ENCODE measurements at places on chromosomes 7 and 10. TPM values are rescaled to one million over a fixed set of nuclear protein-coding genes. Genes with fewer than 3 reads are reported as not detected.

GRCh38 chr7:30843741-30844482 is 67.7 kb upstream of the AQP1 start:
- DNase-seq, result no peak

- no peak for DNase-seq
Measured at GRCh38 chr7:16881844-16882243, at the start of gene AGR3. TSS of gene AGR3 (minus strand) at chr7:16881983. CDS start at chr7:16878618, 3,365 bp downstream.

GRCh38 chr7:131602304-131602993 is 46.0 kb upstream of the PODXL start:
- peak; percentile 41 for DNase-seq

Gene UBE3C
- 76.3 TPM for polyA plus RNA-seq

Gene SPDYE16
- polyA plus RNA-seq, result not detected

DNA sequence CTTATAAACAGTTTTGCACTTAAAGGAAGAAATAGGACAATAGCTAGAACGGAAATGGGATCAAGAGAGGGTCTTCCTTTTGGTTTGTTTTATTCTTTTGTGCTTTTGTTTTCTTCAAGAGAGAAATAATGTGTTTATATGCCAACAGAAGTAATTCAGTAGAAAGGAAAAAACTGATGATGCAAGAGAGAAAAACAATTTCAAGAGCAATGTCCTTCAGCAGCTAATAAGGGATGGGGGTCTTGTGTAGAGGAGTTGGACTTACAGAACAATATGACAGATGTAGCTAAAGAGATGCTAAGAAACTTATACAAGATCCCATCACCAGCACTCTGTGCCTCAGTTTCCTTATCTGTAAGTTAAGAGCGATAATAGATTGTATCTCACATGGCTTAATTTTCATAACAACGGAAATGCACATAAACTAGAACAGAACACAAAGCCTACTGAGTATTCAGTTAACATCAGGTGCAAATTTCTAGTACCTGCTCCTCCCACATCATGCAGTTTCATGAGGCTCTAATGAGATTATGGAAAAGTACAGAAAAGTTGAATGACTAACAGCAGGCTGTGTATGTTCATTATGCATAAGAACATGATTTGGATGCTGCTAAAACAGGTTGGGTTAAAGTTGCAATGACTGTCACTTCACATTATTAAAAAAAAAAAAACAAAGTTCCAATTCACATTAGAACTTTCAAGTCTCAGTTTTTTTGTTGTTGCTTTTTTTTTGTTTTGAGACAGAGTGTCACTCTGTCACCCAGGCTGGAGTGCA is 17.2 kb downstream of the HERPUD2 start:
- DNase-seq, result no peak

DNA sequence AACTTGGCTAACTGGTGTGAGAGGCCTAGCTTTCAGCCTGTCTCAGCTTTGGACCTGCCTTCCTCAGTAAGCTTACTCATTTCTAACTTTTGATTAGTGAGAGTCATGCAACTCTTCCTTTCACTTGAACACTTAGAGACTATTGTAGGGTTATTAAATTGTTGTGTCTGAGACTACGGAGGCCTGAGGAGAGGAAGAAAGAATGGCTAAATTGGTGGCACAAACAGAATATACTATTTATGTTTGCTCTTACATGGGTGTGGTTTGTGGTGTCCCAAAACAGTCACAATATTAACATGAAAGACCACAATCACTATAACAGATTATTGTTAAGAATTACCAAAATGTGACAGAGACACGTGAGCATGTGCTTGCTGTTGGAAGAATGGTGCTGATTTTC is 82.1 kb downstream of the TRIM24 start:
- DNase-seq, result no peak

DNA sequence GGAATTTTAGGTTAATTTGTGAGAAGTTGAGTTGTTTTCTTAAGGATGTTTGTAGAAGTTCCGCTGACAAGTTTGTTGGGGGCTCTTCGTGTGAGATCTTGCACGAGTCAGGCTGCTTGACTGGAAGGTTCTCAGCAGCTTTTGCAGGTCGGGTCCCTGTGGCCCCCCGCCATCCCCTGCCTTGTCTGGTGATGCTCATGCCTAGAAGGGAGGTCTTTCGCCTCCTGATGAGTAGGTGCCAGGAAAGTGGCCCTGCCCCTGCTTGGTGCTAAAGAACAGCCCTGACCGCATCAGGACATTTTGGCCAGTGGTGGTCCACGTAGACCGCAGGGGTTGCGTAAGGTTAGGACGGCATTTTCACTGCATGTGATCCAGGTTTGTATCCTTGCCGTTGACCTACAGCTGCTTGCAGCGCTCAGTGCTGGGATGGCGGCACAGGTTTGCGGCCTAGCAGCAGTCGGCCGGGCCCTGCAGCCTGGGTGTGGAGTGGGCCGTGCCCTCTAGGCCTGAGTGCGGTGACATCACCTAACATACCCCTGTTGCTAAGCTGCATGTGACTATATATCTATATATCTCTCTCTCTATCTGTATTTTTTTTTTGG is 62.4 kb downstream of the DNAJB6 start:
- DNase-seq, result no peak

DNA sequence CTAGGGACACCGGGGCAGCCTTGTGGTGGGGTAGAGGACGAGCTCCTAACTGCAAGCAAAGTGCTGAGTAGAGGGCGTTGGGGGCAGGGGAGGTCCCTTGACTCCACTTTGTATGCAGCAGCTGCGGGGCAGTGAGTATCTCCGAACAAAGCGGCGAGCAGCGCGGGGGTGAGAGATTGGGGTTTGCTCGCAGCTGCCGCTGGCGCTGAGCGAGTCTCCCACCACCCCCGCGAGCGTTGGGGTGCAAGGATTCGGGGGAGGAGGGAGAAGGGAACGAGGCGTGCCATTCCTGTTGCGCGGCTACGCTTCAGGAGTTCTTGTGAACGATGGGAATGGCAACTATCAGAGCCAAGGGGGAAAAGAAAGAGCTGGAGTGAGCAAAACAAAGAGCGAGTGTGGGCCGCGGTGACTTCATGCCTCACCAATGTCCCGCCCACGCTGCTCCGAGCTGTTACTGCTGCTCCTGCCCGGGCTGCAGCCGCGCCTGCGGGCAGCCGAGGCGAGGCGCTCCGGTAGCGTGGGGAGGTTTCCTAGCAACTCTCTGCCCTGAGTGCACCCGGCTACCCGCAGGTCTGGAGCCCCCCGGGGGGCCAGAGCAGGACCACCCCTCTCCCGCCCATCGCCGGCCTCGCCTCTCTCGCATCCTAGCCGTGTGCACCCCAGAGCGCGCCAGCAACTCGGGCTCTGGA is at the start of gene ITGB8:
ITGB8 (plus strand) TSS at position 662 of the 689 bp plus-strand sequence. CDS start 907 bp downstream, outside the sequence.
- peak; percentile 90 for DNase-seq

- DNase-seq, result no peak
Measured at GRCh38 chr7:105712877-105713276, 131.6 kb upstream of the EFCAB10 start.

DNA sequence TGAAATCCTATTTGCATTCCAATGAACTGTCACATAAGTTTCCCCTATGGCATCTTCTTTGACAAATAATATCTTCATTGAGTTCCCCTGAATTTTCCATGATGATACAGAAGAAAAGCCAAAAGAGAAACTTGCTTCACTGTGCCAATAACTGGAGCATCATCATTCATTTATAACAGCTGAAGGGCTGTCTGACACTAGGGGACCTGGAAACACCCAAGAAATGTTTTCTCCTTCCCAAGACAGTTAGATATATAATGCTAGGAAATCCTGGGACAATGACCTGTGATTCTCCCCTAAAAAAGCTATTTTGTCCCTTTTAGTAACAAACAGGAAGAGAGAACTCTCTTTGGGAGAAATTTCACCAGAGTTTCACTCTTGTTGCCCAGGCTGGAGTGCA is 133.6 kb downstream of the SEMA3C start:
- DNase-seq, result no peak

Gene COBL
- polyA plus RNA-seq, result 0.07 TPM

Gene WBP1L
- 33.7 TPM for polyA plus RNA-seq

DNA sequence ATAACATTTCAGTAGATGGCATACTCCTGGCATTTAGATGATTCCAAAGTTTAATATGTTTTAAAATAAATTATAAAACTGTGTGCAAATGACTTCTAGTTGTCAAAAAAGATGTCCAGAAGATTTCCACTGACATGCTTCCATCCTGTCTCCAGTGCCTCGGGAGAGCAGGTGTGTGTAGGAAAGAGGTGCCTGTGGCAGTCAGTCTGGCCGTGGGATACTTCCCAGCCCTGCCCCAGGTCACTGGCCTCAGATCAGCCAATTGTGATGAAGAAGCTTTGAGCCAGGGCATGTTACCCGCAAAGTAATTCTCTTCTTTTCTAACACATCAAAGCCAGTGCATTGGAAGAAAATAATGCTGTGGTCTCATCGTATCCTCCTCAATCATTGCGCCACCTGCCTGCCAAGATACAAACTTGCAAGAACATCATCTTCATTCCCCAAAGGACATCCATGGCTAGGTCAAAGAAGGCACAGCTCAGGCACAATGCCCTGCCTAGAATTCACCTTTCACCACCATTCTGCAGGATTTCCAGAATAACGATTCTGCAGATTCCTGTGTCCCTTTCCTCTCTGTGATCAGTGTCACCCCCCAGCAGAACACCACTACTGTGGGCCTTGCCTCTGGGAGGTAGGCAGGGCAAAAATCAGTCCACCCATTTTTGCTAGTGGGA is 6.3 kb upstream of the KCNMA1 start:
- DNase-seq, result peak; percentile 79
